Right renal cortex interstitium (tissue), 3 donors: ENCODE measurements at places on chromosomes 7 and 10.

- no peak for DNase-seq
These were observed 30.0 kb downstream of the MAP3K8 start for GRCh38 chr10:30463944-30464451.

- no peak for DNase-seq
These were observed 24.7 kb upstream of the MACC1 start for GRCh38 chr7:20241911-20242261.

DNA sequence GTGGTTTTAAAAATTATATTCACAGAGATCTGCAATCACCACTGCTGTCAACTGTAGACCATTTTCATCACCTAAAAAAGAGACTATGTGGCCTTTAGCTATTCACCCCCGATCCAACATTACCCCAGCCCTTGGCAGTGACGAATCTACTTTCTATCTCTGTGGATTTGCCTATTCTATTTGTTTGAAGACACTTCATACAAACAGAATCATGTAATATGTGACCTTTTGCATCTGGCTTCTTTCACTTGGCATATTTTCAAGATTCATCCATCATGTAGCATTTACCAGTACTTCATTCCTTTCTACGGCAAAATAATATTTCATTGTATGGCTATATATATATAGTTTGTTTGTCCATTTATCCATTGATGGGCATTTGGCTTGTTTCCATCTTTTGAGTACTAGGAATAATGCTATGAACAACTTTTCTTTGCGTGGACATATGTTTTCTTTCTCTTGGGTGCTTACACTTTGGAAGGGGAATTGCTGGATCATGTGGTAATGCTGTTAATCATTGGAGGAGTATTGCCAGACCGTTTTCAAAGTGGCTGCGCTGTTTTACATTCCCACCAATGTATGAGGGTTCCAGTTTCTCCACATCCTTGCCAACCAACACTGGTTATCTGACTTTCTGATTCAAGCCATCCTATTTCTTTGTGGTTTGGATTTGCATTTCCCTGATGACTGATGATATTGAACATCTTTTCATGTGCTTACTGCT, 22.3 kb downstream of the ADAMTS14 start:
- DNase-seq = no peak

DNA sequence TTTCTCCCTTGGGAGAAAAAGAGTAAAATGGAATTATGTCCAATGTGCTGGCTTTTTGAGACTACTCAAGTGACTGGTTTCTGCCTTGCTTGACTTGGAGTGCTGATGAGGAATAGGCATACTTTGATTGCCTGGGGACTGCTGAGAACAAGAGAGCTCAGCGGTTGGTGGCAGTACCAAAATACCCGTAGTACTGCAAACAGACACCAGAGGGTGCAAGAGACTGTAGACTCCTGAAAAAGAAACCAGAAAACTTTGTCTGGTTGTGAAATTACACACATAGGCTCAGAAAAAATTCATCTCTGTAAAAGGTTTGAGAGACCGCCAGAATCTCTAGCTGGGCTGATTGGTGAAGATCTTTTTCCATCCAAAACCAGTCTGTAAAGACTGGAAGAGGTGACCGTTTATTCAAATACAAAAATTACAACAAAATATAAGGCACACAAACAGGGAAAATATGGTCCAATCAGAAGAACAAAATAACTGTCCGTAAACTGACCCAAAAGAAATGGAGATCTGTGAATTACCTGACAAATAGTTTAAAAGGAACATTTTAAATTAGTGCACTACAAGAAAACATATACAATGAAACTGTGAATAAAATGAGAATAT, 18.5 kb downstream of the BICC1 start:
- DNase-seq = no peak

DNA sequence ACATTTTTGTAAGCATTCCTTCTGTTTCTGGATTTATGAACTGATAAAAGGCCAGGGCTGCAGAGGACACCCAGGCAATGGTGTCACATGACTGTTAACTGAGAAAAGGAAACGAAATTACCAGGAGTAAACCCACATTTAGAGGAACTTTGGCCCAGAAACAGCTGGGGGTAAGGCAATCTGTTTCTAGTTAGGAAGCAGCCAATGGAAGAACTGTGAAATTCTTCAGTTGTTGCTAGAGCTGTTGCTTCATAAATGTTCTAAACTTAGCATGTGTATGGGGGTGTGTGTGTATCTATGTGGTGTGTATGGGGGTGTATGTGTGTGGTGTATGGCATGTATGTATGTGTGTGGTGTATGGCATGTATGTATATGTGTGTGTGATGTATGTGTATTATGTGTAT, 11.8 kb upstream of the PDCD4 start:
- no peak for DNase-seq

DNA sequence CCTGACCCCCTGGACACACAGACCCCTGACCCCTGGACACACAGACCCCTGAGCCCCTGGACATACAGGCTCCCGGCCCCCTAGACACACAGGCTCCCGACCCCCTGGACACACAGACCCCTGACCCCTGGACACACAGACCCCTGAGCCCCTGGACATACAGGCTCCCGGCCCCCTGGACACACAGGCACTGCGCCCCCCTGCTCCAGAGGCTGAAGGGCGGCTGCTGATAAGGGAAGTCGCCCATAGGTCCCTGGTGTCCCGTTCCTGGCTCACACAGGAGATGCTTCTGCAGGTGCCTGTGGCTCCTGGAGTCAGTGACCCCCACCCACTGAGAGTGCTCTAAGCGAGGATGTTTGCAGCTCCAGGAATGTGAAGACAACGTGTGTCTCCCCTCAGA, 3.7 kb upstream of the AP5Z1 start:
- DNase-seq = no peak

- no peak for DNase-seq
These were observed 5.9 kb upstream of the ADAP1 start for GRCh38 chr7:960269-960871.

DNA sequence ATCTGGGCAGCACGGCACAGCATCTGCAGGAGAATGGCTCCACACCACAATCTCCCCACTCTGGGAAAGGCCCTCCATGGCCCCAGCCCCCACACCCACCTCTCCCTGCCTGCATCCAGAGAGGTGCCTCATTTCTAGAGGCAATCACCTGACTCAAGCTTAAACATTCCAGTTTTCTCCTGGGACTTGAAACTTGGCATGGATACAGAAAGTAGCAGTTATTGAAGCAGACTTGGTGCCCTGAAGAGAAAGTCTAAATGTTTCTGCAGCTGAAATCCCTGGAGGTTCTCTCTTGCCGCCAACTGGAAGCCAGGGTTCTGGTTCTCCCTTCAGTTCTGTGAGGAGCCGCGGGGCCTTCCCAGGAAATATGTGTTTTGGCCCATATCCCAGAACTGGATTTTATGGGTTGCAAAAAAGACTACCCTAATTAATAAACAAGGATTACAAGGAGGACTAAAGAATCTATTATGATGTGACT, 122.8 kb downstream of the SKIDA1 start:
- no peak for DNase-seq

GRCh38 chr10:87615856-87616255, 43.8 kb upstream of the PAPSS2 start:
- no peak for DNase-seq

GRCh38 chr10:13659887-13660550, 73.3 kb downstream of the PRPF18 start:
- DNase-seq = no peak

- no peak for DNase-seq
These were observed 10.8 kb upstream of the PYROXD2 start for GRCh38 chr10:98425511-98426352.

DNA sequence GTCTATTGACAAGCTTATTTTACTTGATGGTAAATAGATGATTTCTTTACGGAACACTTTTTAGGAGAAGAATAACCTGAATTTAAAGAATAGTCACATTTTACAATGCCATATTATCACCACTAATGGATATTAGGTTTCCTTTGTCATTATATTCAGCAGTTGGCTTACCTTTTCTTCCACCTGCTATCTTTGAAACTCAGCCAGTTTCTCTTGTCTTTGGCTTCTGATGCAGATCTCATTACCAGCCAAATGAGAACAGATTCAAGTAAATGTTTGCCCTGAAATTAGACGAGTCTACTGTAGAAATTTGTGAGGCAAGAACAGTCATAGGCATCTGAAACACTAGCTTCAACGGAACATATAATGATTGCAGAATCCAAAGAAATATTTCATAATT, 85.5 kb upstream of the OIT3 start:
- no peak for DNase-seq

GRCh38 chr7:144830811-144831210, 5.0 kb downstream of the TPK1 start:
- DNase-seq = no peak

GRCh38 chr10:5476918-5477525, 22.3 kb downstream of the CALML5 start:
- DNase-seq = no peak

- DNase-seq = no peak
These were observed 272.9 kb downstream of the TRIL start for GRCh38 chr7:28685242-28685643.

GRCh38 chr10:43305876-43306275, 39.0 kb upstream of the RASGEF1A start:
- no peak for DNase-seq

DNA sequence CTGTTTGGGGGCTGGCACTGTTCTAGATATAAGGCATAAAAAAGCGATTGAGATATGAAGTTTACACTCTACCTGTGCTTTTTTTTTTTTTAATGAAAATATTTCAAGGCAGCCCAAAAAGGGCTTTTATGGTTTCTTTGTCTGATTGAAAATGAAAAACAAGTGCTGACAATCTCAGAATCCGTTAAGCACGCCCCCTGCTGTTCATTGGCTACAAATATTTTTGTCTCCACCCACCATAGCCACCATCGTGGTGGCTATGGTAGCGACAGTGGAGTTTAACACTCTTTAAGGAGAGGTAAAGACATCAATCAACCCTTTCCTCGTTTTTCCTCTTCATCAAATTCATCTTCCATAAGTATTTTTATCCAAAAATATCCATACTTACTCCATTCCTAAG, 94.2 kb downstream of the CD36 start:
- no peak for DNase-seq

DNA sequence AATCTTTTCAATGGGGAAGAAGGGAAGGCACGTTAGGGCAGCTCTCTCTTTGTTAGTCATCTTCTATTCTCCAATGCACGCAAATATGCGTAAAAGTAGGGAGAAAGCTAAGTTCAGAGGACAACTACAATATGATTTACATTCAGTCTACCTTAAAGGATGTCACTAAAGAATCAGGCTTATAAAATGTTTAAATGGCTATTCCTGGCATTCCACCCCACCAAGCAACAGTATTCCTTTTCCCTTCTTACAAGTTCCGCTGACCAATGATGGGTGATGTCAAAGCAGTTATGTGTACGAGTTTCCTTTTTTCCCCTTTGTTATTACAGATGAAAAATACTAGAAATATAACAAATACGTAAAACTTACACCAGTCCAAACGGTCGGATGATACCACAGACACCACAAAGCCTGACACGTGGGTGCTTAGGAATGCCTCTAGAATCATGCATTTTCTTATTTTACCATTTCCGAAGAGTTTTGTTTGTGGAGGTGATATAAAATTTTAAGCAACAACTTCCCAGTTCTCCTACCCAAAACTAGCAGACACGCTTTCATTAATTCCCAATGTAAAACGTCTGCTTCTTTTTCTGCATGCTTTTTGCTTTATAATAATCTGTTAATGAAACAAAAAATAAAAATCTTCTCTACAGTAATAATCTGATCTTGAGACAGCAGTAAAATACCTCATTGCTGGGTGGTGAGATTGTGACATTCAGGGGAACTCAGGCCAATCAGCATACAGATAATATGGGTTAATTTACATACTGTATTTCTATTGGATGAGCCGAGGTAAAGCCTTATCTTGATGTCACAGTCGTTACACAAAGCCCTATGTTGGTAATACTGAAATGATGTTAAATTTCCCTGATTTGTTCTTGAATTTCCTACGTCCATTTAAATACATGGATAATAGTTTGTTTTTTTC, 708 bp upstream of the GPR85 start:
- no peak for DNase-seq

GRCh38 chr7:23468526-23469149, 1.7 kb downstream of the IGF2BP3 start:
- DNase-seq = no peak
